GM04503 (cell line): ENCODE measurements at places on chromosomes 5 and 9.

- no peak for DNase-seq
Measured at GRCh38 chr5:134440201-134440755, 28.6 kb upstream of the CDKN2AIPNL start.

DNA sequence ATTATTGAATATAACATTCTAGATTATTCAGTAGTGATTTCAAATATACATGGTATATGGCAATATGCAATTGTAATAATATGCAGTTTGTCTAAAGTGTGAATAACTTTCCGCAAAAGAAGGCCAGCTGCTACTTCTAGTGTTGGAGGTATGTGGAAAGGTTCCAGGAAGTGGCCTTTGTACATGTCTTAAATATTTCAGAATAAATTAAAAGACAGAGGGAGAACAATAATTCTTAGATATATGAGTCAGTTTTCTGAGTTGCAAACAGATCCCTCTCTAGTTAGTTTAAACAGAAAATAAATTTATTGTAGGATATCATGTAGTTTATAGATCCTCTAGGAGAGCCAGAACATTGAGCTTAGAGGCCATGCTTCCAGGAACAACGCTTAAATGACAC is 210.8 kb upstream of the ELL2 start:
- DNase-seq, result peak; percentile 53

DNA sequence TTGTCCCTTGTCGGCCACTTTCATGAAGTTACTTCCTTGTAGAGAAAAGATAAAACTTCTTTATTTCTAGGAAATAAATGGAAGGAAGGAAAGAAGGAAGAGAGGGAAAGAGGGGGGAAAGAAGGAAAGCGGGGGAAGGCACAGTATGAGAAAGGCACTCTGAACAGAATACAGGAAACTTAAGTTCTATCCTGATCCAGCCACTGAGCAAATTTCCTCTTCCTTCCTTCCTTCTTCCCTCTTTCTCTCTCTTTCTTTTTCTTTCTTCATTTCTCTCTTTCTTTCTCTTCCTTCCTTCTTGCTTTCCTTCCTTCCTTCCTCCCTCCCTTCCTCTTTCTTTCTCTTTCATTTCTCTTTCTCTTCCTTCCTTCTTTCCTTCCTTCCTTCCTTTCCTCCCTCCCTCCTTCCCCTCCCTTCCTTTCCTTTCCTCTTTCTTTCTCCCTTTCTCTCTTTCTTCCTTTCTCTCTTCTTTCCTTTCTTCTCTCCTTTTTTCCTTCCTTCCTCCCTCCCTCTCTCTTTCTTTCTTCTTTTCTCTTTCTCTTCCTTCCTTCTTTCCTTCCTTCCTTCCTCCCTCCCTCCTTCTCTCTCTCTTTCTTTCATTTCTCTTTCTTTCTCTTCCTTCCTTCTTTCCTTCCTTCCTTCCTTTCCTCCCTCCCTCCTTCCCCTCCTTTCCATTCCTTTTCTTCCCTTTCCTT is 240.2 kb upstream of the BRINP1 start:
- no peak for DNase-seq

DNA sequence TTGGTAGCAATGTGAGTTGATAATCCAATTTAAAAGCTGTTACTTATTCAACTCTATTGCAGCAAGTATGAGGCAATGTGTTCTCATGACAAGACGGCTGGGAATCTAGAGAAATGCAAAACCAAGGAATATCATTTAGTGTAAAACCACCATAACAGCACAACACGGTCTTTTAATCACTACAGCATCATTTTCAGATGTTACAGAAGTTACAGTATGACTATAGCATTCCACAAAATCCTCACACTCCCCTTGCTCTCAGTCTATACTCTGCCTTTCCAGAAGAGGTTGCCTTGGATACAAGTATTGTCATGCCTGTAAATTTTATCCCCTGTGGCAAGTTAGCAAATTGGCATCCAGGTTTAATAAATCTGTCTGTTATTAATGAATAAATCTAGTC is 28.6 kb upstream of the TAS2R1 start:
- DNase-seq, result peak; percentile 88

- DNase-seq, result peak; percentile 93
Measured at GRCh38 chr5:9059920-9060691, 485.8 kb downstream of the SEMA5A start.

GRCh38 chr9:98897745-98898144 is 46.0 kb upstream of the COL15A1 start:
- DNase-seq, result no peak

DNA sequence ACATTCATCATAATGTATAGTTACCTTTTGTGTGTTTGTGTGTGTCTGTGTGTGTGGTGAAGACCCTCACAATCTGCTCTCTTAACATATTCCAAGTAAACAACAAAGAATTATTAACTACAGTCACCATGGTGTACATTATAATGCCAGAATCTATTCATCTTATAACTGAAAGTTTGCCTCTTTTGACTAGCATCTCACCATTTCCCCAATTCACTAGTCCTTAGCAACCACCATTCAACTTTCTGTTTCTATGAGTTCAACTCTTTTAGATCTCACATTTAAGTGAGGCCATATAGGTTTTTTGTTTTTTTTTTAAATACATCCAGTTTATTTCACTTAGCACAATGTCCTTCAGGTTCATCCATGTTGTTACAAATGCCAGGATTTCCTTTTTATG is 83.6 kb downstream of the SMC2 start:
- no peak for DNase-seq

DNA sequence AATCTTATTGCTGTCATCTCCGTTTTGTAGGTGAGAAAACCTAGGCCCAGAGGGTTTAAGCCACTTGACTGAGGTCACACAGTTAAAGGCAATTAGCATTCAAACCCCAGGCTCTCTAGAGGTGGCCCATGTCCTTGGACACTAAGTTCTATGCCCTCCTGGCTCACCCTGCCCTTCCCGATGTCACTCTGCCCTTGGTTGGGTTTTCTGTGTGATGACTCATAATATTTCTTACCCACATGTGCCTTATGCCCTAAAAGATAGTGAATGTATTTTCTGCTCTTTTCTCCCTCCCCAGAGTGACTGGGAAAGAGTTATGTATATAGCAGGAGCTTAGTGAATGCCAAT is 174.5 kb upstream of the PITX1 start:
- DNase-seq, result no peak
